ENCODE measurements at places on chromosomes 2 and 18.

DNA sequence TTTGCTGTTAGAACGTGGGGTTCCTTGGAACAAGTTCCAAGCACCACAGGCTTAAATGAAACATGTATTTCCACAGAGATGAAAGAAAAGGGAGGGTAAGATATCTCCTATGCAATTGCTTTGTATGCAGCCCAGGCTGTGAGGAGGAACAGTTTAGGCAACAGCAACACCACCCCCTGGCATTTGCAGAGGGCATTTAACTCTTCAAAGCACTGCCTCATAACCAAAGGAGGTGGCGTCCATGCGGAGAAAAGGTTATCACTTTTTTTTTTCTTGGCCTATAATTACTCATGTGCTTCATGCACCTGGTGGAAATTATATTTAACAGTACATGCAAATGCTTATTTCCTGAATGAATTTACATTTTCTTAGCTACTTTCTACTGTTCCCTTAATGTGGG is 286.0 kb downstream of the LPIN1 start:
- no peak for DNase-seq

- DNase-seq = no peak
Observed at GRCh38 chr2:201697899-201698298, 545 bp downstream of the MPP4 start.

GRCh38 chr2:160666154-160667060 is 172.8 kb upstream of the RBMS1 start:
- DNase-seq = no peak

GRCh38 chr2:102159295-102159694 is 16.7 kb downstream of the IL1R1 start:
- no peak for DNase-seq

DNA sequence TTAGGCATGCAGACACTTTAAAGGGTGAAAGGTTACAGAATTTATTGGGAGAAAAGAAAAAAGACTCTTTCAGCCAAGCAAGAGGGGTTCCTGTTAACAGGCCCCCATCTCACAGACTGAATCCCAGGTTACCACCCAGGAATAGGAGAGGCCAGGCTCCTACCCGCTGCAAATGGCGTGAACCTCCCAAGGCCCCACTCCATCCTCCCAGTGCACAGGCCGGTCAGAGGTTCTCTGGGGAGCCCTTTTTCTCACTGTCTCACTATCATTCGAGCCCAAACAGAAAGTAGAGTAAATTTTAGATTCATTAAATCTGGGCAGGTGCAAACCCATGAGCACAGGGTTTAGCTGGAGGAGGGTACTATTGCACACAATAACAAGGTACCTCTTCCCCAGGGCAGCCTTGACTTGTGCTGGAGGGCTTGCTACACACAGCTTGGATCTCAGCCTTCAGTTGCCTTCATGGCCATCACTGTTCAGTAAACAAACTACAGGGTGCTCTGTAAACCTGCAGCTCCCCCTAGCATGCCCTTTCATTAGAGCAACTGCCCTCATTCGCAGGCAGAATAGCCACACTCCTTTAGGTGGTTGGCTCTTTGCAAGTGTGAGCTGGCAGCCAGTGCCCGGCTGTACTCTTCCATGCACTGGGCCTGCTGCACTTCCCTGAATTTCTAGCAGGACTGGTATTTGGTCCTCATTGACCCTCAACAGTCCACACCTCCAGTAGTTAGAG is 7.3 kb upstream of the PLEK start:
- no peak for DNase-seq

DNA sequence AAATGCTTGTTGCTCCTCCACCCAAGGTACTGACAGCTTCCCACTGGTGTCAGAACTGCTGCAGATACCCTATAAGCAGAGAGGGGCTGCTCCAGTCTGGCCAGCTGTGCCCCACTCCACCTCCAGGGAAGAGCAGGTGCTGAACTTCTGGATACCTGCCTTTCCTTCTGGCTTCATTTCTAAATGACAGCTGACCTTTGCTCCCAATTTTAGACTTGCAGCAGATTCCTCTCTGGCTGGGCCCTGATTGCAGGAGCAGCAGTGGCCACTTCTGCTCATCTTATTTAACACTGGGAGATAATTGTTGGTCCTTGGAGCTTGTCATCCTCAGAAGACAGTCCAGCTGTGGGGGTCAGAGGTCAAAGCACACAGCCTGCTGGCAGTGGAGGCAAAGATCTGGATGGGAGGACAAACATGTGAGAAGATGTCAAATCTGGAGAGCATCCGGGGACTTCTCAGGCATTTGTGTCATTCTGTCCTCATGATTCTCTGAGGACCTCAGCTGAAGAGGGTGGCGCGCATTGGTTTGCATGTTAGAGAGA is 38.9 kb downstream of the SETBP1 start:
- no peak for DNase-seq

DNA sequence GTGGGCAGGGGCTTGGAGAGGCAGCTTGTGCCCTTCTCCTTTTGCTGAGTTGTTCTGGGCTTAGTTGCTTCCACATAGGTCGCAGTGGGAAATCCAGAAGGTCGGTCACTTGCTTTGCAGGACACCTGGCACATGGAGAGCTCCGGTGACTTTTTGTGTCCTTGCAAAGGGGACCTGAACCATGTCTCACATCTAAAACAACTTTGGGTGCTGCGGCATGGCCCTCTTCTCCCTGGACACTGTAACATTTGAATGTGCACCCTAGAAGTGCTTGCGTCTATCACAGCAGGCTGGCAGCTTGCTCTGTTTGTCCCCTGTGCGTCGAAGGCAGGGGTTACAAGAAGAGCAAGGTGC is 189.9 kb upstream of the TWIST2 start:
- no peak for DNase-seq

DNA sequence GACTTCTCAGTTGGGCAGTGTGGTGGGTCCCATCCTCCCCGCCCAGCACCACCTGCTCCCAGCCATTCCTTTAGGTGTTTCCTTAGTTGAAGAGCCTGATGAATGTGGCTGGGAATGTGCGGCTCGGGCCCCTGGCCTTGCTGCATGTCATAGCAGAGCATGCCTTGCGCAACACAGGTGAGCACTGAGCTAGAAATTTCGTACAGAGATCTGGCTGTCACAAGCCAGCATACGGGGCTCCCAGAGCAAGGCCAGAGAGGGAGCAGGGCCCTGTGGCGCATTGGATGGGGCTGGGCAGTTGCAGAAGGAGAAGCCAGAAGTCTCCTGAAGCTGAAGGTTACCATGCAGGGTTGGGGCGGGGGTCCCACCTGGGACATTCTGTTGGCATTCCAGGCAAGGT is 129.7 kb downstream of the WDSUB1 start:
- DNase-seq = no peak

GRCh38 chr2:71793926-71794325 is 340.6 kb downstream of the DYSF start:
- DNase-seq = no peak

- no peak for DNase-seq
Observed at GRCh38 chr2:161905389-161906046, 168.5 kb downstream of the DPP4 start.

DNA sequence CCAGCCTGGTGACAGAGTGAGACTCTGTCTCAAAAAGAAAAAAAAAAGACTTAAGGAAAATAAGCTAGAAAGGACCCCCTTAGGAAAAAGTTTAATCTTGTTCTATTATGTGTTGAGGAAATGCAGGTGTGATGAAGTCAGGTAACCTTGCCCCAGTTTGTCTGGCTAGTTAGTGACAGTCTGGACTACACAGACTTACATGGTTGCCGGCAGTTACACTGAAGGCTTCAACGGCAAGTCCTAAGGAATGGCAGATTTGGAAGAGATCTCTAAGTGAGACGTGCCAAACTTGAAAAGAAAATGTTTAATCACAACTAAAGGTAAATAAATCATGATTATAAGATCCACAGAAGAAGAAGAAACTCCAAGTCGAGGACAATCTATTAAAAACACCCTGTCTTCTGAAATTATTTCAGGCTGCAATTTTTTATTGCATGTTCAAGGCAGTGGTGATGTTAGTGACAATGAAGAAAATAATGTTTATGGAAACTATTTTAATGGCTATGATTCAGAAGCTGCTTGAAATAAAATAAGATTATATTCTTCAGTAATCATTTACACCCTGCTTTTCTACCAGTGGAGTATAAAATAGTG is 84.2 kb downstream of the TTC27 start:
- DNase-seq = no peak

DNA sequence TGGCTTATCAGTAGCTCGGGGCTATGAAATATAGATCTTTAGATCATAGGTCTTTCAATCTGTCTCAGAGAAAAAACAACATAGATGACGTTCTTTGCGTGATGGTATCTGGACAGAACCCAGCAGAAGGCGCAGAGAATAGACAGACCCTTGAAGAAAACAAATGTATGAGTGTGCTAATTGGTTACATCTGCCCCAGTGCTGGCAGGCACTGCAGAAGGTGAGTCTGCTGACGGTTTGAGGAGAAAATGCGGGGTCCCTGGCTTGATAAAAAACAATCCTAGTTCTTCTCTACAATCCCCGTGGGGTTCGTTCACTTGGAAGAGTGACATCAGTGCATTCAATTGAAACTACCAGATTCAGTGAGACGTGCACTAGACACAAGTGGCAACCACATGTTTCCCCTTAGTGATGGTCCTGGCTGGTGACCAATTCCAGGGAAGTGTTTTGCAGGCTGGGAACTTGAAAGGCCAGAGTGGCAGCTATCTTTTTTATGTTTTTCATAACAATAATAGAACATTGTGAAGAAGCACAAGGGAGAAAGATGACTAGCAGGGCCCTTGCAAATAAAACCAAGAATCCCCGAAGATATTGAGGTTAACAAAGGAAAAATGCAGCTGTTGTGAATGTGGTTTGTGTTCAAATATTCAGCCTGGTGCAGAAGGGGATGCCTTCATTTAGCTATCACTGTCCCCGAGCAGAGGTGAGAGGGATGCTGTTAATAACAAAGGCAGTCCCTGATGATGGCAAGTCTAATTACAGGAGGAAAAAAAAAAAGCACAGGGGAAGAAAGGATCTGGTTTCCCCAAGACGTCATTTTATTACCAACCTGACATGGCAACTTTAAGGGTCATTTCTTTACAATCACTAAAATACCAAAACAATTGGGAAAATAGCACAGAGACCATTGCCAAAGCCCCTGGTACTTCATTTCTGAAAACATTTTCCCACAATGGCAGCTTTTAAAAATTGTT is 337.6 kb upstream of the FIGN start:
- DNase-seq = no peak

DNA sequence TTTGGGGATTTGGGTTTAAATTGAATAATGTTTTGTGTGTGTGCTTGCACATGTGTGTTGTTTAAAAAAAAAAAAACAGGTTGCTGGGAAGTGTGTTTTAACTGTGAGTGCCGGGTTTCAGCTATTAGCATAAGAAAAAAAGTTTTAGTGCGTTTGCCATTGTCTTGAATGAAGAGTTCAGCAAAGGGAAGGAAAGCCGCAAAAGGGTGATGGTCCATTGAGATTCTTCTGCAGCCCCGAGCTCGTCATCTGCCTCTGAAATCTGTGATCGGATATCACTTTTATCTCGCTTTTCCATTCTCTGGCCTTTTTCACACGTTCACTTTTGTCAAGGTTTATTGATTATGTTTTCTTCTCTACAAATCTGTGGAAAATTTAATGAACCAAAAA is 4.7 kb downstream of the GLI2 start:
- DNase-seq = no peak

- DNase-seq = no peak
Observed at GRCh38 chr18:29962579-29962978, 1080.0 kb downstream of the DSC3 start.

DNA sequence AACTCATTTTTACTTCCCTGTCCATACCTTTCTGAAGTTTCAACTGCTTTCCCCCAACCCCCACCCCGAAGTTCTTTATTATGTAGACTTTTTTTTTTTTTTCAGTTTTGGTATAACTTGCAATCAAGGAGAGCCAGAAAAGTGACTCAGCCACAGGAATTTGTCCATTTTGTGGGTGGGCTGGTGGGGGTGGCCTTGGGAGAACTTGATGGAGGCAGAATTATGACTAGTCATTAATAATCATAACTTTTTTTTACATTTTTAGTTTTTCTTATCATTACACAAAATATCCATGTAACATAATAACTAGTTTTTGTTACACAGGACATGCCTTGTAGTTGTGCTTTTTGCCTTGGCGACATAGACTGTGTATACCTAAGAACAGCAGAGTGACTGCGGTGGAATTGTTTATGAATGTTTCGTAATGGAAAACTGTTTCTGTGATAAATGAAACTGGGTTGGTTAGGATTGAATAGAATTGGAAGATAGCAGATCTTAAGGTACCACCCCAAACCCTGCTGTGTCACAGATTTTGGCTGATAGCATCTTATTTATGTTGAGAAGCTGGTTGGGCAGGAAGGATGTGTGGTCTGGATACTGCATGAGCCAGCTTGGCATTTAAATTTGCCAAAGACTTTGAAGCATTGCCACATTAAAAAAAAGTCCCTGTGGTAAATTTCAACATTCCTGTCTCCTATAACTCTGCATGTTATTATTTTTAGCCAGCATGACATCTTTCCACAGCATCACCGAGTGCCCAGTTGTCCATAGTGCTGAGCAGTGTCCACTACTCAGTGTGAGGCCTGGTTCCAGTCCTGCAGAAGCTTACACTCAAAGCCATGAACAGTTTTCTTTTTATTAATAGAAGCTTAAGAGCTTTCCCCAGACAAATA is 30.7 kb downstream of the LYPD6B start:
- no peak for DNase-seq

- no peak for DNase-seq
Observed at GRCh38 chr2:63789338-63790020, 52.2 kb upstream of the UGP2 start.

DNA sequence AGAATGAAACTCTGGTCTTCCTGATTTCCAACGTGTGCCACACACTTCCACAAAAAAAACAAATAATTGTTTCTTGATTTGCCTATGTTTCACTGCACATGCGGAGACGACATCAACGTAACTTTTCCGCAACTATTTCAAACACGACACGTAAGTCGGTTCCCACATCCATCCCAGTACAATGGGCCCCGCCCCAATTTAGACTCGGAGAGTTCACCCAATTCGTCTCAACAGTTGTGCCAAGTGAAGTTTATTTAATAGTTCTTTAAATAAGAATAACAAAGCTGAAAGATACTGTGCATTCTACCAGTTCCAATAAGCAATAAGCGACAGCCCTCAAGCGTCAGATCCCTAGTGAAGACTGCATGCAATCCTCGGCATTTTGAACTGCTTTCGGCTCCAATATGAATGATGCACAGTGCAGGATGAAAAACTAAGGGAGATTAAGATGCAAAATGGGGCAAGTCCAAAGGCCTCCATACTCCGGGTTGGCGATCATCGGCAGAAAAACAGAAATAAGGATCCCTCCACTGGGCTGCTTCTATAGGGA is 664 bp downstream of the CCT4 start:
- DNase-seq = no peak

GRCh38 chr2:182616471-182617393 is 99.3 kb upstream of the DNAJC10 start:
- no peak for DNase-seq

GRCh38 chr2:233163486-233164103 is 87.9 kb upstream of the ATG16L1 start:
- DNase-seq = no peak

DNA sequence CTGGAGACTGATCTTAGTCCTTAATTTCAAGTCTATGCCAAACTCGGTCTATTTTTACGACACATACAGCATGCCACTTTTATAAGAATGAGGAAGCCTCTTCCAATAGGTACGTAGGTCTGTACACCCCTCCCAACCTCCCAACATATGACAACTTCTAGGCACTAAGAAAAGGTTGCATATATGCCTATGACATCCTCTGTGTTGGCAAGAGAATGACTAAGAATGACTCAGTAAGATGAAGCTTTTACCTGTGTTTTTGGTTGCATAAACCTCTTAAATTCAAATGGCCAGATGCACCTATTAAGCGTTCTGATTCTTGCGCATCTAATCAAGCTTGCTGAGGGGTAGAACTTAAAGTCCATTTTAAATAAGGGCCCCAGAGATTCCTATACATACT is 586.4 kb upstream of the ZEB2 start:
- DNase-seq = no peak

Data from stimulated activated CD8-positive, alpha-beta memory T cell treated with anti-CD3 and anti-CD28 coated beads, Interleukin-15, amount 100 ng/mL, for 4 hours (primary cell).